Activated T-helper 2 cell treated with anti-CD3 and anti-CD28 coated beads, Interferon-gamma antibody, Interleukin-2, Interleukin-4, amounts not matched to agents 10 μg/mL and 5 μg/mL and 100 μg/mL, durations not matched to agents 14 hours and 24 hours and 36 hours (primary cell): ENCODE measurements at places on chromosomes 5 and 9.

DNA sequence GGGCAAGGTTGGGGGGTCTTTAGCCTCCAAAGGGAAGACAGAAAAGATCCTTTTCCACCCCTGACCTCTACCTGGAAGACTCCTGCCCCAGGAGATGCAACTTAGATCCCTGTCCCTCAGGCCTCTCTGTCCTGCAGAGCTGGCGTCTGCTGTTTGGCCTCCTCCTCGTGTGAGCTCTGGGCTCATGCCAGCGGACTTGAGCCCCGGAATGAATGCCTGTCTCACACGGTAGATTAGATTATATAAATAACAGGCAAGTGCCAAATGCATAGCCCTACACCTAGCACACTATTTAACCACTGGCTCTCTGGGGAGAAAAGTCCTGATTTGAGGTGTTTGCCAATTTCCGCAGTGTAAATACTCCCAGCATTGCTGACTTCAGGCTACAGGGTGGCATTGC is 1.4 kb upstream of the WNK2 start:
- DNase-seq = no peak

- DNase-seq = no peak
Observed at GRCh38 chr5:114391321-114391720, 29.5 kb downstream of the KCNN2 start.

DNA sequence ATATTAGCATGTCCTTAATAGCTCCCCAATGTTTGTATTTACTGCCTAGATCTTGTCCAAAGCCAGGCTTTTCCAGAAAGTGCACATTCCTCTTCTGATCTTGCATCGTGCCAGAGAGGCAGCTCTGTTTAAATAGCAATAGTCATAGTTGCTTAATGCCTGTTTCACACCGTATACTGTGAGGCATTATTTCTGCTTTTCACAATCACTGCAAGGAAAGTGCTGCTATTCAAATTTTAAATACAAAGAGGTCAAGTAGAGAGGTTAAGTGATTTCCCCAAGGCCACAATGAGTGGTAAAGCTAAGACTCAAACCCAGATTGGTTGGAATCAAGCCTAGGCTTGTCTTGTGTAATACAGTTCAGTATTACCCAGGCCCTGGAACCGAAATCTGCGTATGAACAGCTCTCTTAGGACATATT is 153.6 kb downstream of the SNX18 start:
- DNase-seq = no peak

DNA sequence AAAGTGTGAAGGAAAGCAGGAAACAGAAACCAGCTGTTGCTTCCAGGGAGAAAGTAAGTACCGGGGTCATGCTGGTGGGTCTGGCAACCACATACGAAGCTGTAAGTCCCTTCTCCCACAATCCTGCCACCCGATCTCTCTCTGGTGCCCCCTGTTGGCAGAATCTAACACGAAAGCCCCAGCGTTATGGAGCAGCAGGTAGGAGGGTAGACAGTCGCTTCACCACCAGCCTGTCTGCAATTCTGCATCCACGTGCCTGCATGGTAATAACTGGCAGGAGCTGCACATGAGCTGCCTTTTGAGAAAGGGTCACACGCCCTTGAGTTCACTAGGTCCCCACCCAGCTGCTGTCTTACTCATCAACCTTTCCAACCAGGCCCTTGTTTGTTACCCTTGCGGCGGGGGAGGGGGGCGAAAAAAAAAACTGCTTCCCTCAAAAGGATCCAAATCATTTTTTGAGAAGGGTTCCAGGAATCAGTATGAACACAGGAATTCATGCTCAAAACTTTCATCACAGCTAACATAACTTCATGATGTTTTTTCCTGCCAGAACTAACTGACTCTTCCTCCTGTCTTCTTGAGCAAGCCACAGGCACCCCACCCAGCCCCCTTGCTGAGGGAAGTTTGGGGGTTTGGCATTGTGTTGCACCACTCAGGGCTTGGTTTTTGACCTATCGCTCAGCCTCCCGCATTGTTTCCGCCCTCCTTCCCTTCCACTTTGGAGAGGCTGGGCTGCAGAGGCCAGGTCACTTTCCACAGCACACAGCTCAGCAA is 19.6 kb upstream of the TMEM252 start:
- peak; percentile 43 for DNase-seq

GRCh38 chr9:125739436-125739835 is 7.7 kb upstream of the PBX3 start:
- DNase-seq = no peak
